Activated T-cell treated with anti-CD3 and anti-CD28 coated beads for 48 hours (primary cell): ENCODE measurements at places on chromosomes 2 and 18.

DNA sequence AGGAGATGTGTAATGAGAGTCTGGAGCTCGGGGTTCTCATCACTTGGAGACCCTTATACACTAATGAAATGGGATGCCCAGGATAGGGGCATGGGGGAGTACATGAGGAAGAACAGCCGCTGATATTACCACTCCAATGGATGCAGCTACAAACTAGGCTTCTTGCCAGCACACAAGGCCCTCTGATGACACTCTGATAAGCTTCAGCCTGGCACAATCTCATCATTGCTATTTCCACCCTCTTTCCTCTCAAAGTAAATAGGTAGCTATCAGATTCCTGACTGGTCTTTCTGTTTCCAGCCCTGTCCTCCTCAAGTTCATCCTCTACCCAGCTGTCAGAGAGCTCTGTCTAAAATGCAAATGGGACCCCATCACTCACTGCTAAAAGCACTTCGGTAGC lies 103.0 kb downstream of the GPR39 start:
- no peak for DNase-seq

- DNase-seq: no peak
These were observed 18.4 kb upstream of the TMEM17 start for GRCh38 chr2:62524293-62524941.

DNA sequence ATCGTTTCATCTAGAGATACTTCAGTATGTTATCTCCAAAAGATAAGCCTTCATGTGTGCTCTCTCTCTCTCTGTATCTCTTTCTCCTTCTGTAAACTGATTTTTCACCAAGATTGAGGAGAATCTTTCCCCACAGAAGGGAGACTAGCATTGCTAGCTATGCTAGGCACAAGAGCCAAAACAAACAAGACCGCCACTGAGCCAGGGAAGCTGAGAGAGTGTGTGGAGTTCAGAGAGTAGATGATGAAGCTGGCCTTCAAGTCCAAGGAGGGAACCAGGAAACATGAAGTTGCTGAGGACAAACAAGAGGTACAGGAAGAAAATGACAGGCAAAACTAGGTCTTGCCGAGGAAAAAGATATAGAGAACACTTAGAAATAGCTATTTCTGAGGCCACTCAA lies 23.4 kb downstream of the DAPL1 start:
- DNase-seq: no peak

- no peak for DNase-seq
These were observed 7.8 kb upstream of the GAL3ST2 start for GRCh38 chr2:241768850-241769249.

DNA sequence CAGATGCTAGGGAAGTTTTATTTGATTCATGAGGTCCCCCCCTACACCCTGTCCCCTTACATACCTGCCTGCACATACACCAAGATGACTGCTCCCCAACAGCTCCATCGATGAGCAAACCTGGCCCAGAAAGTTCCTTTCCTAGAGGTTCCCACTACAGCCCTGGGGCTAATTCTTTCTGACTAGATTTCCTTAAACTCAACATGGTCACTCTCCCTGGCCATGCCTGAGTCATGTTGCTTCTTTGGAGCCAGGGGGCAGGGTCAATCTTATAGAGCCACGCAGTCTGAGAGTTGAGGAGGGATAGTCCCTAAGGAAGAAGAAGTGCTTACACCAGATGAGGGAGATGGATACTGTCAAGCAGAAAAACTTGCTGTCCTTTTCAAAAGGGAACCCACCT lies 67.7 kb upstream of the GLI2 start:
- no peak for DNase-seq

GRCh38 chr18:75635096-75635495 lies 207.6 kb upstream of the SMIM21 start:
- DNase-seq: no peak

DNA sequence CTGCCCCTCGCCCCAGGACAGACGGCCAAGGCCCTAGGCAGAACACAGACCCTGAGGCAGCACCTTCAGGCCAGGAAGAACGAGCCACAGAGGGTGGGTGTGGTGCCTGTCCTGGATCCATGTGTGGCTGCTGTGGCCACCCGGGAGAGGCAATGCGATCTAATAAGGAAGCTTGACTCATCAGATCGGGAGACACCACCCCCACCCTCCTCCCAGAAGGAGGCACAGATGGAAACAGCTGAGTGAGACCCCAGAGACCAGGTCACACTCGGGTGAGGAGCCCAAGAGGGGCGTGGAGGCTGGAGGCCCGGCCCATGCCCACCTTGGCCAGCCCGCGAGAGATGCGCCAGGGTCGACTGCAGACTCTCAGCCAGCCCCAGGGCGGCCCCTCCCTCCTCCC lies 20.3 kb downstream of the KCNG2 start:
- no peak for DNase-seq

DNA sequence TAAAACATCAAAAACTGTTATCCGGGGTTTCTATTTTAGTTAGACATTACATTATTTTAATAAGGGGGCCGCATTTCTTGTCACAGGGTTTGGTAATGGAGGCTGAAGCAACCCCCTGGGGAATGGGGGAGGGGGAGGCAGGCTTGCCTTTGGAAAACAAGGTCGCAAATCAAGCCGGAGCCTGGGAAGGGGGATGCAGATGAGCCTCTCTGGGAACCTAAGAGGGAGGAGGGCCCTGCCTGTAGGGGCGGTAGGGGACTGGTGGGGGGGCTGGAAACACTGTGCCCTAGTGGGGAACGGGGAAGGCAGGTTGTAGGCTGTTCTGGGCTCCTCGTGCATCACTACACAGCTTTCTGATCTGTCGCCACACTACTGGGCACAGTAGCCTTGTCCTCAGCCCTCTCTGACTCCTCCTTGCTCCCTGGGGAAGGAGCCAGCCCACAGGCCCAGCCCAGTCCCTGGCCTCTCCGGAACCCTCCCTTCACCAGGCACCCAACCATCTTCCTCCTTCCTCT lies 170.2 kb upstream of the SMAD2 start:
- DNase-seq: no peak

DNA sequence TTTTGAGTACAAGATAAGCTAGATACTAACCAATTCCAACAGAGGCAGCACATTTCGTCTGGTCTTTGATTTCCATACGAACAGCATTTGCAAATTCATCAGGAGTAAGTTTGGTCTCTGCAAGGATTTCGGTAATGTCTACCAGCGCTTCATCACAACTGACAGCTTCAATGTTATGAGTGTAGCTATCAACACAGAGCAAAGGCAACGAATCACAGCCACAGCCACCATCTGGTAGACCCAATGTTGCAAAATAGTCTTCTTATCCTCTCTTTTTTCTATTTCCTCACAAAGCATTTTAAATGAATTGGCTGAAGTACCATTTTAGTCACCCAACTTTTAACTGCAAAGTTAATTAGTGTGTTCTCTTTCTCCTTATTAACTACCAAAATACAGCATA lies 68.3 kb downstream of the REV1 start:
- no peak for DNase-seq

DNA sequence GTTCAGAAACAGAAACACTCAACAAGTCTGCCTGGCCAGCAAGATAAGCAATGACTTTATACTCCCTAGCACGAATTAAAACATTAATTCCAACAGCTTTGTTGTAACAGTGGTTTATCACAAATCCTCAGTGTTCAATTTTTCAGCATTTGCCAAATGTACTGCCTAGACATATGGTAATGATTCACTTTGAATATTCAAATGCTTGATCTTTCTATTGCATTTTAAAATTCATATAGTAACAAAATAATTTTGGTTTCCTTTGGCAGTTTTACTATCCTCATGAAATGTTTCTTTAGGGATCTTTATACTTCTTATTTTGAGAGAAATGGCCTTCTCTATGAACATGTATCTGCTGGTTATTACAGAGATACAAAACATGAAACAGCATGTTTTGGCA lies 851.8 kb upstream of the NXPH2 start:
- no peak for DNase-seq

- no peak for DNase-seq
These were observed 823 bp upstream of the RNU2-63P start for GRCh38 chr2:88016960-88017779.

DNA sequence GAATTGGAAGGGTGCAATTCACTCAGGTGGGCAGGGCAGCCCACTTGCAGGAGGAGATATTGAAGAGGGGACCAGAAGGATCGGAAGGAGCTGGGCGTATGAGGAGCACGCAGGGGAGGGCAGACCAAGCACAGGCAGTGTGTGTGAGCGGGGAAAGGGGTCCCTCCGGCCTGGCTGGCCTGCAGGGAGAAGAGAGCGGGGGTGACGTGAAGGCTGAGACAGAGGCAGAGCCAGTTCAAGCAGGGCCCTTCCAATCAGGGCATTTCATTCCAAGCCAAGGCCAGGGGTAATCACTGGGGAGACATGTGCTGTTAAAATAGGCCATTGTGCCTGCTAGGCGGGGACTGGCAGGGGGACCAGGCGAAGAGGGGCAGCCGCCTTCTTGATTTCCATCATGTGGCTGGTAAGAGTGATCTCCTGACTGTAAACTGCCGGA lies 62.2 kb downstream of the ACKR3 start:
- DNase-seq: no peak

- no peak for DNase-seq
These were observed 621.7 kb downstream of the KCNJ3 start for GRCh38 chr2:155320236-155320635.

- no peak for DNase-seq
These were observed 33.3 kb downstream of the RAB31 start for GRCh38 chr18:9741406-9741792.

GRCh38 chr2:68692511-68692910 lies 42.1 kb upstream of the ARHGAP25 start:
- DNase-seq: no peak

GRCh38 chr18:26227051-26227670 lies 916 bp downstream of the TAF4B start:
- DNase-seq: no peak

GRCh38 chr2:173881886-173882285 lies 83.3 kb downstream of the SP3 start:
- DNase-seq: no peak

GRCh38 chr2:71226096-71226964 lies 573 bp downstream of the PAIP2B start:
- peak; percentile 7 for DNase-seq

- no peak for DNase-seq
These were observed 5.7 kb downstream of the MCM6 start for GRCh38 chr2:135870571-135870970.

GRCh38 chr2:137771064-137771463 lies 193.2 kb upstream of the HNMT start:
- no peak for DNase-seq

- DNase-seq: no peak
These were observed 55.7 kb downstream of the TMEM18 start for GRCh38 chr2:621303-622099.

DNA sequence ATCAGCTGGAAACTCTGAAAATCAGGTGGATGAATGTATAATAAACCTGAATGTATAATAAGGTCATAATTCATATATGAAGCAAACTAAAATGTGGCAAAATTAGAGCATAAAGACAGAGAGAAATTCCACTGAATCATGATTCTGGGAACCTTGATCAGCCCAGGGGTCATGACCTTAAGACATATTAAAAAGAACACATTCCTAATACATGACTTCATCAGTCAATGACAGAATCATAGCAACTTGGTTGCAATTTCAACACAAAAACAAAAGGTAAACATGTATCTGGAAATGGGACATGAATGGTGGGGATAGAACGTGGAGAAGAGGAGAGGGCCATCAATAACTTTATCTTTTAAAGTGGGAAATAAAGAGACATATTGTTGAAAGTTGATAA lies 17.6 kb downstream of the AFF3 start:
- no peak for DNase-seq

DNA sequence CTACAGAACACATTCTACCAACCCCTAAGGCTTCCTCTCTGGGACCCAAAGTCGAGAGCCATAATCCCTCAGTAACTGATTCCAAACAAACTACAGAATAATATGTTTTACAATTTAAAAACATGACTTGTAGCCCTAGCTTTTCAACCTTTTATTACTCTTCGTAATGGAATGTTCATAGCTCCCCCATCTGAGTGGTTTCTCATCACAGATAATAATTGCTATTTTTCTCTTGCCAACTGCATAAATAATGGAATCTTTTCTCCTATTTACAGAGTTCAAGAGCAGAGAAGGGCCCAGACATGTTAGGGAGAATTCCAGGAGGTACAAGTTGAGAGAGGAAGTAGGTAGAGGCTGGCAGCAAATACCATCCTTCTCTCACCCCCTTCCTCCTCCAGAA lies 59.9 kb upstream of the CERS6 start:
- DNase-seq: no peak

DNA sequence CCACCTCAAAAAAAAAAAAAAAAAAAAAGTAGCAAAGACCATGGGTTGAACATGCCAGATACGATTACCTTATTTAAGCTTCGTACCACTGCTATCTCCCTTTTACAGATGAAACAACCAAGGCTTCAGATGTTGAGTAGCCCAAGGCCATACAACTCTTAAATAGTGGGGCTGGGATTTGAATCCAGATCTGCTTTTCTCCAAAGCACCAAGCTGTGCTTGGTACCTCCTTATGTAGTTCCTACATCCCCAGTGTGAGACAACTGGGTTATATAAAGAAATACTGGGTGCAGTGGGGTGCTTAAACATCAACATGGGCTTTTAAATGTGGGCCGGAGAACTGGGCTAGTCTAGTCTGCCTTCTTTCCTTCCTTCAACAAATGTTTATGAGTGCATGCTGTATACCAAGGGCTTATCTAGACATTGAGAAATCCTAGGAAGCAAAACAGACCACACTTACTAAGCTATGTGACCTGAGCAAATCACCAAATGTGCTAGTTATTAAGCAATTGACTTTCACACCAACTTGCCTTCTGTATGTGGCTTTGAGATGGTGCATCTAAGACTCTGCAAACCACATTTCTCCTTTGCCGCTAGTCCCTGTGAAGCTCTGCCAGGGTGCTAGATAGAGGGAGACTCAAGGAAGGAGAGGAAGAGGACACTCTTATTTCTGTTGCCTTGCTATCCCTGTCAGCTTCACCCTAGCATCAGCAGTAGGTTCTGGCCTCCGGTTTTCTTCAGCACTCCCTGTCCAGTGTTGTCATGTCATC lies 206.8 kb upstream of the FBXO11 start:
- no peak for DNase-seq

DNA sequence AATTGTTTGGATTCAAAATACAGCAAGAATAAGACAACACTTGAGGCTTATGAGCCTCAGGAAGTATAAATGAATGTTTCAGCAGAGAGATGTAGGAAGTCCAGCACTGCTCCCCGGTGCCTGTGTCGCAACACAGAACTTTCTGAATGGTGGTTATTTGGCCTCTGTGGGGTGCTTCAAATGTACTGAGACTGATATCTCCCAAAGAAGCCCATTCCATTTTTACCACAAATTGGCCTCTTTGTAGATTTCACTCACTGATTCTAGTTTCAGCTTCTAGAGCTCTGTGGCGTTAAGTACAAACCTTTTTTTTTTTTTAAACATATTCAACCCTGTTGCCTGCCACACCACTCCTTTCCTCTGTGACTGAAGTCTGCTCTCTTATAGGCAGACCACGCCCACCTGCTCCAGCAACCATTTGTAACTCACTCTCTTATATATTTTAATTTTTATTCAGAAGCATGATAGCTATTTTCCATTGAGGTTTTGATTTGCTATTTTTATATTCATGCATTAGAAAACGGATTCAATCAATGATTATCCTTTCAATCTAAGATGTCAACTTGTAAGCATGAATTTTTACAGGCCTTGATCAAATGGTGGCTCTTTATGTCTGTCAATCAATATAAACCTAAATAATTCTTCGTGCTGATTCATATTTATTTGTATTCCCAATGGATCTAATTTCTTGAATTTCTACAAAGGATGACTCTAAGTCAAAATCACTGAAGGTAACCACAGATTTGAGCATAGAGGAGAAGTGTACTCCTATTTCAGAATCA lies 277.1 kb upstream of the CCDC68 start:
- DNase-seq: no peak

GRCh38 chr2:96668771-96669170 lies 26.2 kb downstream of the FER1L5 start:
- no peak for DNase-seq

GRCh38 chr2:17000184-17000482 lies 334.5 kb upstream of the CYRIA start:
- no peak for DNase-seq
